ENCODE measurements at places on chromosomes 11 and 22. TPM values are rescaled to one million over a fixed set of nuclear protein-coding genes. Genes with fewer than 3 reads are reported as not detected.

DNA sequence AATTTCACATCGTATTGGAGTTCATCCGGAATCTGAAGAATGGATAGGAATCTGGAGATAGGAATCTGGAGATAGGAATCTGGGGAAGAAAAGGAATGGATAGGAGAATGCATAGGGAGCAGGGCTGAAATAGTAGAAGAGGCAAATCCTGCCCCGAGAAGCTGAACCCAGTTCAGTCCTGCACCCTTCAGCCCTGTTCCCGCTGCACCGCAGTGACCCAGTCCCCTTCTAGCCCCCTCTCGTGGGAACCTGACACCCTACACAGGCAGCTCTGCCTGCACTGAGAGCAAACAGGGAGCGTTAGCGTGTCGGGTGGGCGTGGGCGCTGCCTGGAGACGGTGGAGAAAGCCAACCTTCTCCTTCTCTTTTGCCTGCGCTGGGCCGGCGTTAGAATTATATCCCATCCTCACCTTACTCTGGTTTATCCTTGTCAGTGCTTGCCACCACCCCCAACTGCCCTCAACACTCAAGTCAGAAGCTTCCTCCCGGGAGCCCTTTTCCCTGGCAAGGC lies 1.0 kb upstream of the CCKBR start:
- DNase-seq, result no peak

DNA sequence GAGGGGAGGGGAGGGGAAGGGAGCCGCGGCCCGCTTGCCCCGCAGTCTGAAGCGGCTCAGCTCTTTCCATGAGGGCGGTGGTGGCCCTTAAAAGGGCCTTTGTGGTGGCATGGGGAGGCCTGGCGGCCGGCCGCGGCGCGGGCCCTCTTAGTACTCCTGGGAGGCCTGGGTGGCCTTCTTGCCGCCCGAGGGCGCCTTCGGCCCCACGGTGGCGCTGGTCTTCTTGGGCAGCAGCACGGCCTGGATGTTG lies 6.9 kb downstream of the DPAGT1 start:
- peak; percentile 84 for DNase-seq

GRCh38 chr11:68118706-68119448 lies 2.3 kb downstream of the CHKA start:
- peak; percentile 87 for DNase-seq

DNA sequence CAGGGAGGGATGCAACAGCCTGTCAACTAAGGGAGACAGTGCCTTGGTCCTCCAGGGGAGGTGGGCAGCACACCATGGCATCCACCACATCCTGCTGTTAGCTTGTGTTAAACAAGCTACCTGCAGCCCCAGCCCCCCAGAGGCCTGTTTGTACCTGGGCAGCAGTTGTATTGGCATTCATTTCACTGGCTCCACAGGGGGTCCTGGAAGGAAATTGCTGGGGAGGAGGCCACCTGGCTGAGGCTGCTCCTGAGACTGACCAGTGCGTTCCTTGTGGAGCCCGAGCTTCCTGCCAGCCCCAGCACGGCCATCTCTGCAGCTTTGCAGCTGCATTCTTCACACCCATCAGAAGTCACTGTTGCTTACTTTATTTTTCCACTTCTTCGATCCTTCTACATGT lies 479.9 kb downstream of the INSC start:
- DNase-seq, result no peak

DNA sequence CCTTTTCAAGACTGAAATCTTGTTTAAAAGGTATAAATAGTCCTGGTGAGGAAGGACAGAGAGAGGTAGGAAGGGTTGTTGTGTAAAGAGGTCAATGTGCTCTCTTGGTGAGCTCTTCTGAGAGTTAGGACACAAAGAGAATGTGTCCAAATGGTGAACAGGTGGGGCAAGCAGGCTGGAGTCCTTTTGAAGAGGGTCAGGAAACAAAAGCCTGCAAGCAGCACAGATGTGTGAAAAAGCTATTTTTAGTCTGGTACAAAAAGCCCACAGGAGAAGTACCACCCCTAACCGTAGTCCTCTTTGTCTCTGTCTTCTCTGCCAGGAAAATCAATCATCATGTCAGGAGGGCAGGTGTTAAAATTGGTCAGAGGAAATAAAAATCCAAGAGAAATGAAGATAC lies 54.4 kb upstream of the SYN3 start:
- peak; percentile 2 for DNase-seq

Gene MMP13
- not detected for total RNA-seq

DNA sequence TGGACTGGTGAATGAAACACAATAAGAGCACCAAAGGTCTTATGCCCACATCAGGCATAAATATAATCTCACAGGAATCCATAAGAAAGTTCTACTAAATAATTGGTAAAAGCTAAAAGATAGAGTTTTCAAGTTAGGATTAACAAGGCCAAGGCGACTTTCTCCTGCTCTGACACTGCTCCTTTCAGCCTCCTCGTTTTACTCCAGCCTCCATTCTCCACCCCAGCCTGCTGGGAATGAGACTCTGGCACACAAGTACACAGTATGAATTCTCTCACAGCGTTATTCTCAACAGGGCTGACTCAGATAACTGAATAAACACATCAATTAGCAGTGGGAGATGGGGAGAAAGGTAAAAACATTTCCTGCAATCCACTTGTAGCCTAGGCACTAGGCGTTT lies 94.9 kb downstream of the APOL5 start:
- DNase-seq, result no peak

Gene KCNQ1
- total RNA-seq, result 41.7 TPM

Gene CNTF
- 2.0 TPM for total RNA-seq

DNA sequence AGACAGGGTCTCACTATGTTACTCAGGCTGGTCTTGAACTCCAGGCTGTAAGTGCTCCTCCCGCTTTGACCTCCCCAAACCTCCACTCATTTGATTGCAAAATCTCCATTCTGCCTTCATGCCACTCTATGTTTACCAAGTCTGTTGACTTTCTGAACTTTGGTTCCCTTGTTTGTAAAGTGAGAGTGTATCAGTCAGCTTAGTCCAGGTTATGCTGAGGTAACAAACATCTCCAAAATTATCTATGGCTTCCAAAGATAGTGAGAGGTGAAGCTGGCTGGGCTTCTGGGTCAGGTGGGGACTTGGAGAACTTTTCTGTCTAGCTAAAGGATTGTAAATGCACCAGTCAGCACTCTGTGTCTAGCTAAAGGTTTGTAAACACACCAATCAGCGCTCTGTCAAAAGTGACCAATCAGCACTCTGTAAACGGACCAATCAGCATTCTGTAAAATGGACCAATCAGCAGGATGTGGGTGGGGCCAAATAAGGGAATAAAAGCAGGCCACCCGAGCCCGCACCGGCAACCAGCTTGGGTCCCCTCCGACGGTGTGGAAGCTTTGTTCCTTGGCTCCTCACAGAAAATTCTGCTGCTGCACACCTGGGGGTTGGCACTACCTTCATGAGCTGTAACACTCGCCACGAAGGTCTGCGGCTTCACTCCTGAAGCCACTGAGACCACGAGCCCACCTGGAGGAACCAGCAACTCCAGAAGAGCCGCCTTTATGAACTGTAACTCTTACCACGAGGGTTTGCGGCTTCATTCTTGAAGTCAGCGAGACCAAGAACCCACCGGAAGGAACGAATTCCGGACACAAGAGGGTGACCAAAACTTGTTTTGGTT lies 109.3 kb downstream of the MIAT start:
- DNase-seq, result no peak

DNA sequence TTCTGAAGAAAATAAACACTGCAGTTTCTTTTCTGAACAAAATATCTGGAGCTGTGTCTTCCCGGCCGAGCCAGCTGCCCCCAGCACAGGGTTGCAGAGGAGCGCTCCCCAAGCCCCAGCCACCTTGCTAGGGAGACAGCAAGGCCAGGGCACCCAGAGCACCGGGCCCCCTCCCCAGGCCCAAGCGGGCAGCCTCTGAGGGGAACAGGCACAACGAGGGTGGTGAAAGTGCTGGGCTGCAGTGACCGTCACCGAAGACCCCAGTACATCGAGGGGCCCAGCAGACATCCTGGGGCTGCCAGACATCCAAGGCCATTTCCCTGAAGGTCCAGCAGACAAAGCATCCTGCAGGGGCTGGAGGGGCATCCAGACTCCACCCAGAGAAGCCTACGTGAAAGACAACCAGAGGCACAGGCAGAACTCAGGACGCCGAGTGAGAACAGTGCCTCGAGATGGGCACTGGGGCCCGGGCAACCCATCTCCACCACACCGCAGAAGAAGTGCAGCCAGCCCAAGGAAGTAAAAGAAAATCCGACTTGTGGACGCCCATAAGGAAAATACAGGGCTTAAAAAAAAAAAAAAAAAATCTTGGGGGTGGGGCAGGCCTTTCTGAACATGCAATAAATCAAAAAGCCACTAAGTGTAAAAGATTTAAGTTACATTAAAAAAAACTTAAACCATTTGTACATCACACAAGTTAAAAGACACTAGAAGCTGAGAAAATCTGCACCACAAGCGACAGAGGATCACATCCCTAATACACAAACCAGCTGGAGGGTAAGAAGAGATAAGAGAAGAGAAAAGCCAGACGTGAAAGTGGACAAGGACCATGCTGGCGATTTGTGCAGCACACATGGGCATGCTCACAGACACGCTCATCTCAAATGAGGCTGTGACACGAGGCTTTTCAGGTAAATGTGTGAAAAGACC lies 36.0 kb upstream of the COMT start:
- peak; percentile 71 for DNase-seq

DNA sequence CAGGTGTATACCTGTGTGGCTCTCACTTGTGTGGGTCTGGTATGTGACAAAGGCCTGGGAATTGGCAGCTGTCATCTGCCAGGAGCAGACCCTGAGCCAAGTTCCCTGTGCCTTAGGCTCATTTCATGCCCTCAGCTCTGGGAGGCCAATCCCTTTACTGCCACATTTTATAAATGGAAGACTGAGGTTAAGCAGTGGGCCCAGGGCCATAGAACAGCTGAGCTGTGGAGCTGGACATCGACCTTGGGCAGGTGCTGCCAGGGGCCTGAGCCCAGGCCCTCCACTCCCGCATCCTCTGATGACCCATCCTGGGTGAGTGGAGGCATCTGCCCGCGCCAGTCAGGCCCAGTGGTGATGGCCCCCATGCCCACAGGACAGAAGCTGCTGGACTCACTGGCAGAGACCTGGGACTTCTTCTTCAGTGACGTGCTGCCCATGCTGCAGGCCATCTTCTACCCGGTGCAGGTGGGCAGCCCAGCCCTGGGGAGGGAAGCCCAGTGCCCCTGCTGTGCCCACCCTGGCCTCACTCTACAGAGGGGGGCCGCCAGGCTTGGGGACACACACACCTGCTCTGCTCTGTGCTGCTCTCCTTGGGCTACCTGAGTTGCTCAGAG lies 20.9 kb upstream of the ARHGAP8 start:
- no peak for DNase-seq

GRCh38 chr11:2134022-2135010 lies 4.9 kb downstream of the IGF2 start:
- no peak for DNase-seq

- no peak for DNase-seq
Measured at GRCh38 chr22:39558950-39559349, 11.6 kb upstream of the CACNA1I start.

Gene GLYATL2
- total RNA-seq, result 1.2 TPM

DNA sequence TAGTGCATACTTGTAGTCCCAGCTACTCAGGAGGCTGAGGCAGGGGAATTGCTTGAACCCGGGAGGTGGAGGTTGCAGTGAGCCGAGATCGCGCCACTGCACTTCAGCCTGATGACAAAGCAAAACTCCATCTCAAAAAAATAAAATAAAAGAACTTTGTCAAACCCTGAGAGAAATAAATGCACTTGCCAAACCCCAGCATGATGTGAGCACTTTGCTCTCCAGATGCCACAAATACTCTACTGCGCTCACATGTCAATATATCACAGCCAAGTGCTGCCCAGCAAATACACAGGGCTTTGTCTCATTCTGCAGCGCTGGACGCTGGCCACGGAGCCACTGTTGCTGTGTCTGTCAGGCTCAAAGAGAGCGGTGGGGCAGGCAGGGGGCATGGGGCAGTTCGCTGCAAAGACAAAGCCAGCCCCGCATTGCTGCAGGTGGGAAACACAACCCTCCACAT lies 45.1 kb downstream of the AHNAK start:
- DNase-seq, result peak; percentile 52

DNA sequence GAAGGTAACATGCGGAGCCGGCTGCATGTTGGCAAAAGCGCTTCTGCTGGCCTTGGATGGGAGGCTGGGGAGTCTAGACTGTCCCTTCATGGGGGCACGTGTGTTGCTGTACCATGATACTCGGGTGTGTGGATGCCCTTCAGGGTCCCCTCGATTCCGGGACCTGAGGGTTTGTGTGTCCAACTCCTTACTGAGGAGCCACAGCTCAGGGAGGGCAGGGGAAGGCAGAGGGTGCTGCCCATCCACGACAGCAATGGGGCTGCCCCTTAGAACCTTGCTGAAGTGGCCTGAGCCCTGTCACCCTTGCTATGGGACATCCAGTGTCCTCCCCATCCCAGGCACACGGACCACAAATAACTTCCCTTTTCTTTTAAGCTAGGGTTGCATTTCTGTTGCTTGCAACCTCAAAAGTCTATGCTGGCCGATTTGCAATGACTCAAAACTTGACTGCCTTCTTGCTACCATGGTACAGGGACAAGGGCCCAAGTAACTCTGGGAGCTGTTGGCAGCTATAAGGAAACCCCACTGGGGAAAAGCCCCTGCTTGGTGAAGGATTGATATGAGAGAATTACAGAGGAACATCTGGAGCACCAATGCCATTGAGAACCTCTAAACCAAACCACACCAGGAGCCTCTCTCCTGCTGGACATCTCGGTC lies 43.8 kb downstream of the RTL6 start:
- DNase-seq, result no peak

DNA sequence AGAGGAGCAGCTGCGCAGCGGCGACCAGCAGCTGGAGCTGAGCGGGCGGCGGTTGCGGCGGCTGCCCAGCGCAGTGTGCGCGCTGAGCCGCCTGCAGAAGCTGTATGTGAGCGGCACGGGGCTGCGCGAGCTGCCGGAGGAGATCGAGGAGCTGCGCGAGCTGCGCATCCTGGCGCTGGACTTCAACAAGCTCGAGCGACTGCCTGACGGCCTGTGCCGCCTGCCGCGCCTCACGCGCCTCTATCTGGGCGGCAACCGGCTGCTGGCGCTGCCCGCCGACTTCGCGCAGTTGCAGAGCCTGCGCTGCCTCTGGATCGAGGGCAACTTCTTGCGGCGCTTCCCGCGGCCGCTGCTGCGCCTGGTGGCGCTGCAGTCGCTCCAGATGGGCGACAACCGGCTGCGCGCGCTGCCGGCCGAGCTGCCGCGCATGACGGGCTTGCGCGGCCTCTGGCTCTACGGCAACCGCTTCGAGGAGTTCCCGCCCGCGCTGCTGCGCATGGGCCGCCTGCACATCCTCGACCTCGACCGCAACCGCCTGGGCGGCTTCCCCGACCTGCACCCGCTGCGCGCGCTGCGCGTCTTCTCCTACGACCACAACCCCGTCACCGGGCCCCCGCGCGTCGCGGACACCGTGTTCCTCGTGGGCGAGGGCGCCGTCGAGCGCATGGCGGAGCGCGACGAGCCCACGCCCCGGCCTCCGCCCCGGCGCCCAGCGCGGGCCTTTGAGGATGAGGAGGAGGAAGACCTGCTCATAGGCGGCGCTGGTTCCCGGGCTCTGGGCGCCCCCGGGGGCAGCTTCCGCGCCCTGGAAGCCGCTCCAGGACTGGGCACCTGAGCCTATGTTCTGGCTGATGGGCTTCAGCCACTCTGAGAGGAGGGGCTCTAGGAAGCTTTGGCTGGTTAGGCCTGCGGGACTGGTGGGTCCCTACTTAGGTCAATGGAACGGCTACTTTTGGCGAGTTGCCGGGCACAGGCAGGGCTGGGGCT lies 787 bp downstream of the LRRC10B start:
- peak; percentile 83 for DNase-seq

- no peak for DNase-seq
Measured at GRCh38 chr11:133156986-133157745, 375.1 kb downstream of the OPCML start.

Data from lung (tissue), 17 donors.